ENCODE measurements at places on chromosomes 5 and 9.

DNA sequence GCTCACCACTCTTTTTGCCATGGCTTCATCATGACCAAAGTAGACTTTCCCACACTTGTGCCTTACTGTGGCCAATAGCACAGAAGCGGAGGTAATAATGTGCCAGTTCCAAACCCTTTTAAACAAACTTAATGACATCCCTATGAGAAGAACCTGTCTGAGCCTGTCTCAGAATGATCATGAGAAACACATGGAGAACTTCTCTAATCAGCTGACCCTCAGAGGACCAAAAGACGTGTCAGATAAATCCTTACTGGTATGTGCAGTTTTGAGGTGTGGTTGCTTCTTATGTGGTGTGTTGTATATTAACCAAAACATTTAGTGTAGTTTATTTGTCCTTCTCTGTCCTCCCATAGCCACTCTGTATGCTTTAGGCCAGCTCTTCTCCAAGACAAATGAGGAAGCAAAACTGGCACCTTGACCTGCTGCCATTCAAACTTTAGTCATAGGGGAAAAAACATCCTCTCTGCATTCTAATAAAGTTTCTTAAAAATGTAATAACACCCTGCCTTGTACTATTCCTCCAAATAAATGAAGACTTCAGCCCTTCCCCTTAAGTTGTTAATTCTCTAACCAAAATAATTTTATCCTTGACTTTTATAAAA, 168.9 kb downstream of the MUSK start:
- DNase-seq, result no peak

DNA sequence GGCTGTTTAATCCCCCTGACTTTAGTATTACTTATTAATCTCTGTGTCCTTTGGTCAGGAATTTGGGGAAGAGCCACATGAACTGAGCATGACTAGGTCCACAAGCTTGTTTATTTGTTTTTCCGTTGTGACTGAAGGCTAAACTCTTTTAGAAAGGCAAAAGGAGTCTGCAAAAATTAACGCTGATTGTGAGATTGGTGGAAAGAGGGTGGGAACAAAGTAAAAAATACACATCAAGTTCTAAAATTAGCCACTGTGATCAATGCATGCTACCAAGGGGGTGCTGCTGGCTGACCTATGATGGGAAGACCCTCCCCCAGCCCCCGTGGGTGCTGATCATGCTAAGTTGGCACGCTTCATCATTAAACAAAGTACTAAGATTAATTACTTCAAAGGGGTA, 356.8 kb downstream of the ADGRV1 start:
- no peak for DNase-seq

DNA sequence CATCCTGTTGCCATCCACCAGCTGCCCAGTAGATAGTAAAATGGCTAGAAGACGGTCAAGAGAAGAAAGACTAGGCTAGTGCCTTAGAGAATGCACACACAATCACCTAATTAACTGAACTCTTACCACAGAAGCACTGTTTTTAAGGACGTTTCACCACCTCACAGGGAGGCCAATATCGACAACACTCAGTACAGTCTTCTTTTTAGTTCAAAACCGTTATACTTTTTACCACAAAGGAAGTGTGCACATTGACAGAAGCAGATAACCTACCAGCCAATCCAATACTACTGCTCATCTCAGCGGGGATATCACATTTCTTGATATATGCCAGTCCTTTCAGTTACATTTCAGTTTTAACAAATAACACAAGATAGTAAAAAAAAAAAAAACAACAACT, 122.3 kb downstream of the GNAQ start:
- DNase-seq, result no peak

DNA sequence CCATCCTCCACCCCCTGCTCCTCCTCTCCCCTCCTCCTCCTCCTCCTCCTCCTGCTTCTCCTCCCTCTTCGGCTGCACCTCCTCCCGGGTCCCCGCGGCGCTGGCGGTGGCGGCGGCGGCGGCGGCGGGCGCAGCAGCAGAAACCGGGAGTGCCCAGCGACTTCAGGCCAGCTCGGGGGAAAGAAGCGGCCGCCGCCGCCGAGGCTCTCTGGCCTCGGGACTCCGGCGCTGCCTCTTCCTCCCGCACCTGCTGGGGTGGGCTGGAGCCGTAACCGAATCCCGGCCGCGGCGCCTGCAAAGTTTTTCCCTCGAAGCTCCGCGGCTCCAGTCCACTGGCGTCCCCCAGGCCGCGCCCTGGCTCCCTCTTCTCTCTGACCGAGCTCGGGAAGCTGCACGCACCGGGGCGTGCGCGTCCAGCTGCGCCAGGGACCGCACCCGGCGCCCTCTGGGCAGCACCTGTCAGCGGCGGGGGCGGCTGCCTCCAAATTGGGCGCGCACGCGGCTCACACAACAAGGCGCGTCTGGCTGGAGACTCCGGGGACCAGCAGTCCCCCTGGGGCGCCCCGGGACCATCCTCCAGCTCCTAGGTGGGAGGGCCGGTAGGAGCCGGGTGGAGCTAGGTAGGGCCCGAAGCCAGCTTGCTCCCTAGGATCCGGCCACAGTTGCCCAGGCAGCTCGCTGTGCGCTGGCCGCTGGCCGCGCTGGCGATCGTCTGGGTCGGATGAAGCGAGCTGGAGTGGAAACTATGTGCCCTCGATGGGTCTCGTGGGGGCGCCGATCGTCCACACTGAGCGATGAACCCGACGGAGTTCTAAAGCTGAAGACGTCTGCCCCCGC, at the start of gene MCTP1:
Gene MCTP1 (minus strand): TSS at position 523 of the 837 bp plus-strand sequence.
- no peak for DNase-seq

DNA sequence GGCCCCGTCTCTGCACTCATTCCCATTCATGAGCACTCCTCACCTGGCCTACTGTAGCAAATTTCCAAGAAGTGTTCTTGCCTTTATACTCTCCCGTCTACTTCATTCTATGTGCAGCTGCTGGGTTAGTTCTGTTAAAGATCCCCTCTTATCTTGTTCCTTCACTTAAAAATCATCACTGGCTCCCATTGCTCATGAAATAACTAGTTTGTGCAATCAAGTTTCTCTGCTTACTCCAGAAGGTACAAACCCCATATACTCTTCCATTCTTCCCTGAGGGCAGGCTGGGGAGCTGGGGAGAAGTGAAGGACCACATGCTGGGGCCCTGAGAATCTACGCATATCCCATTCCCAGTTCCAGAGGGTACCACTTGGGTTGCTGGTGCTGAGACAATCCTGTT, 84.4 kb upstream of the KLF9 start:
- no peak for DNase-seq

GRCh38 chr5:67305401-67305800, 108.8 kb upstream of the CD180 start:
- DNase-seq, result no peak

GRCh38 chr9:112378328-112379176, 1.4 kb upstream of the HSDL2 start:
- DNase-seq, result no peak

DNA sequence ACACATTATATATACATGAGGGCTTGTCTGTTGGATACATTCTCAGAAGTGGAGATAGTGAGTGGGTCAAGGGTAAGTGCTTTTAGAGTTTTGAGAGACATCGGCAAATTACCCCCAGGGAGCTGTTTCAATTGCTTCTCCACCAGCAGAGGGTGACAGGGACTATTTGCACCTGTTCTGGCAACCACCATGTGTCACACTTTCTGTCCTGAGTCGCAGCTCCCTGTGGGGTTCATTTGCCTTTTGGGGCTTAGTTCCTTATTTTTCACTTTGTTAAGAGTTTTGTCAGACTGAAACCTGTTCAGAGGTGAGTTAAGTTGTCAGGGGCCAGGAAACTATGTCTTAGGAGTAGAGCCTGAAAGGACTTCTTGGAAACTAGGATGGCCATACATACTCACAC, 20.1 kb upstream of the SLC36A1 start:
- DNase-seq, result no peak

DNA sequence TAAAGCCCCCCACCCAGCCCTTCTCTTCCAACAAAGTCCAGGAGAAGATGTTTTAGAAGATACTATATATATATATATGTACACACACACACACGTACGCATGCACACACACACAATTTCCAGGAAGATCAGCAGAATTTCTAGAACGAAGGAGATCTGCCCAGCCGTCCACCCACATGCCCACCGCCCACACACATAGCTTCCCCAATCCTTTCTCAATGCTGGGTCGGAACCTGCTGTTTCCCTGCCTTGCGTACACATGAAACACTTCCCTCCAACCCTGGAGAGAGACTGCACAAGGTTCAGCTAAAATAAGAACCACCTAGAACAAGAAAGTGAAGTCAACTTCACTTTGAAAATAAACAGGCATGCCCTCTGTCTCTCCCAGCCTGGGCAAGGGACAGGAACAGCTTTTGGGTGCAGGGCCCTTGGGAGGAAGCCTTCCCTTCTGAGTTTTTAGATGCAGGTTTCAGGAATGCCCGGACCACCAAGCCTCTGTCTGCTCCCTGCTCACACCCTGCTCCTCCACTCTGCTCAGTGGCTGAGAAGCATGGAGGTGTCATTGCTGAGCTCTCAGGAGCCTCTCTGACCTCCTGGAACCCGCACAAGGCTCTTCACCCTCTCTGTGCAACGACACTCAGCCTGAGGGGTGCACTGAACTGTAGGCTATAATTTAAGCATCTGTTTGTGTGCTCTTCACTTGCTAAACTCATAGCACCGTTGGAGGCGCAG, 149.4 kb downstream of the C5orf15 start:
- no peak for DNase-seq

- DNase-seq, result no peak
Measured at GRCh38 chr5:12911156-12911555, 1006.9 kb upstream of the CTNND2 start.

GRCh38 chr9:71984403-71984802, 73.0 kb downstream of the C9orf85 start:
- DNase-seq, result no peak

Data from activated naive CD8-positive, alpha-beta T cell treated with anti-CD3 and anti-CD28 coated beads, Interleukin-2, amount 50 U/mL, for 16 hours (primary cell).